ENCODE measurements at places on chromosomes 12 and 14. TPM values are rescaled to one million over a fixed set of nuclear protein-coding genes. Genes with fewer than 3 reads are reported as not detected.

DNA sequence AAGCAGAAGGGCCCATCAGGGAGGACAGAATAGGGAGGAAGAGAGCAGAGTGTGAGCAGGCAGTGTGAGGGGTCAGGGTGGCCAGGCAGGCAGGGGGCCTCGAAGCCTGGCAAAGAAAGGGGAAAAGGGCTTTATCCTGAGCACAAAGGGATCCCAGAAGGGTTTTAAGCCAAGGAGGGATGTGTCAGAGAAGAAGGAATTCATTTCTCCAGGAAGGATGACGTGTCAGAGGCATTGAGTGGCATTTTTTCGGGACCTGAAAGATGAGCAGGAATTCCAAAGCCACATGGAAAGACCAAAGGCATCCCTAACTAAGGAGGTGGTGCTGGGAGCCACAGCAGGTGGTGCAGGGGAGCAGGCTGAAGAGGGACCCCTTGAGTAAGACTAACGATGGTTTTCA is 132.1 kb downstream of the DICER1 start:
- no peak for DNase-seq
- H3K27me3 ChIP-seq = peaks cover 20% of the 10 kb centered on the region
- H3K4me1 ChIP-seq = no peaks in the 10 kb centered on the region
- H3K4me3 ChIP-seq = no peak overlapping the region
- H3K27ac ChIP-seq = no peak overlapping the region

DNA sequence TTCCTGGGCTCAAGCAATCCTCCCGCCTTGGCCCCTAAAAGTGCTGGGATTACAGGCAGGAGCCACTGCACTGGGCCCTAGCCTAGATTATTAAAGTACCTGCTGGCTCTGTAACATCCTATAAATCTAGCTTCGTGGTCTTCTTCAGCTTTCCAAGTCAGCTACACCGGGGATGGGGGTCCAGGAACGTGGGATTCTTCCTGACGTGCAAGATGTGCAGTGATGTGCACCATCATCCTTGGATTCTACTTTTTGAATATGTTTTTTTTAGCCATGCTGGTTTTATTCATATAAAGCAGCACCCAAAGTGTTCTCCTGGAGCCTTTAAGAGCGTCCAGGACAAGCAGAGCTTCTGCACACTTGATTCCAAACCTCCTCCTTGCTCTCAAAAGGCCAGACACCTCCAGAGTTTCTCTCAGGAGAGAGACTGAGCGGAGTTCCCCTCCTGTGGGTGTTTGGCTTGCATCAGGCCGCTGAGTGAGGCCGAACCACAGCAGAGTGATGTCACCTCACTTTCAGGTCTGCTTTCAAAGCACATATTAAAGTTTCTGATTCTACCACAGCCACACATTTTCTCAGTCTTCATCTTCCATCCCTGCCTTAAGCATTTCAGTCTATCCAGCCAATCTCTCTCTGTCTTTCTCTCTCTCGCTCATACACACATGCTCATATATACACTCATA is 33.4 kb downstream of the VCPKMT start:
- peaks cover 57% of the 10 kb centered on the region for H3K4me1 ChIP-seq
- H3K36me3 ChIP-seq = peaks cover 4% of the 10 kb centered on the region
- no peaks in the 10 kb centered on the region for H3K27me3 ChIP-seq

- no peaks in the 10 kb centered on the region for H3K36me3 ChIP-seq
- peaks cover 17% of the 10 kb centered on the region for H3K4me1 ChIP-seq
- H3K27me3 ChIP-seq = peaks cover 7% of the 10 kb centered on the region
Observed at GRCh38 chr14:22003461-22003860, 329.8 kb upstream of the OR4E1 start.

DNA sequence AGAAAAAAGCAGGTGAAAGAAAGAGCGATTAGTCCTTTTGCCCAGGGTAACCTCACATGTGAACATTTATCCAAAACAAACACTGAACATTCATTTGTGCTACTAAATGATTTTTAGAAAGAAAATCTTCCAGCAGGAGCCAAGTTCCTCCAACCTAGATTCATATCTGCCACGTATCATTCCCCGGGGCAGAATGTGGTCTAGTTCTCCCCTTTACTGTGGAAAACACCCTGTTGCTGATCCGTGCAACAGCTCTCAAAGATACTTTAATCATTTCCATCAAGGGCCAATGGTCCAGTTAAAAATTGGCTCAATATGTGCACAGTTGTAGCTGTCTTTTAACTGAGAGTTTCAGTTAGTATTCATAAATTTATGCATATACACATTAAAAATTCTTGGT is 479.1 kb downstream of the ATP23 start:
- no peak for DNase-seq
- H3K36me3 ChIP-seq = no peaks in the 10 kb centered on the region
- H3K27ac ChIP-seq = no peak overlapping the region

- H3K4me3 ChIP-seq = no peak overlapping the region
- DNase-seq = no peak
- peaks cover 17% of the 10 kb centered on the region for H3K27me3 ChIP-seq
Observed at GRCh38 chr12:98213556-98213955, 301.8 kb upstream of the TMPO start.

The RDH16 gene
- total RNA-seq = 0.52 TPM

GRCh38 chr12:18837025-18837424 is 99.1 kb downstream of the CAPZA3 start:
- H3K36me3 ChIP-seq = no peaks in the 10 kb centered on the region
- H3K27ac ChIP-seq = no peak overlapping the region
- no peaks in the 10 kb centered on the region for H3K4me1 ChIP-seq
- no peak for DNase-seq
- H3K27me3 ChIP-seq = no peaks in the 10 kb centered on the region

GRCh38 chr12:11631288-11631687 is 18.2 kb upstream of the ETV6 start:
- H3K4me1 ChIP-seq = no peaks in the 10 kb centered on the region
- no peak overlapping the region for H3K27ac ChIP-seq
- peaks cover 15% of the 10 kb centered on the region for H3K27me3 ChIP-seq
- DNase-seq = no peak
- H3K4me3 ChIP-seq = no peak overlapping the region
